ENCODE measurements at places on chromosomes 16 and 17.

- DNase-seq, result no peak
Observed at GRCh38 chr16:85040685-85041084, 13.1 kb downstream of the KIAA0513 start.

DNA sequence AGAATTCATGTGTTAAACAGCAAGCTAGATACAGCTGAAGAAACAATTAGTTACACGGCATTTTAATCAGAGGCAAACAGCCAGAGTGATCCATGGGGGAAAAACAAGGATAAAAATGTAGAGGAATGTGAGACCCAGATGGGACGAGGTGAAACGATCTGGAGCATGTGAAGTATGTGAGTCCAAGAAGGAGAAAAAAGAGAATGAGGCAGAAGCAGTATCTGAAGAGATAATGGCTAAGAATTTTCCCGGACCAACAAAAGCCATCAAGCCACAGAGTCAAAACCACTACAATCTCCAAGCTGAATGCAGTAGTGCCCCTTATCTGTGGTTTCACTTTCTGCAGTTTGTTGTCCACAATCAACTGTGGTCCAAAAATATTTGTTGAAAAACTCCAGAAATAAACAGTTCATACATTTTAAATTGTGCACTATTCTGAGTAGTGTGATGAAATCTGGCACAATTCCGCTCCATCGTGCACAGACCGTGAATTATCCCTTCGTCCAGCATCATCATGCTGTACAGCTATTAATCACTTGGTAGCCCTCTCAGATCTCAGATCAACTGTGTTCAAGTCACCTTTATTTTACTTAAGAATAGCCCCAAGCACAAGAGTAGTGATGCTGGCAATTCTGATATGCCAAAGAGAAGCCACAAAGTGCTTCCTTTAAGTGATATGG lies 18.8 kb downstream of the MYH10 start:
- no peak for DNase-seq

DNA sequence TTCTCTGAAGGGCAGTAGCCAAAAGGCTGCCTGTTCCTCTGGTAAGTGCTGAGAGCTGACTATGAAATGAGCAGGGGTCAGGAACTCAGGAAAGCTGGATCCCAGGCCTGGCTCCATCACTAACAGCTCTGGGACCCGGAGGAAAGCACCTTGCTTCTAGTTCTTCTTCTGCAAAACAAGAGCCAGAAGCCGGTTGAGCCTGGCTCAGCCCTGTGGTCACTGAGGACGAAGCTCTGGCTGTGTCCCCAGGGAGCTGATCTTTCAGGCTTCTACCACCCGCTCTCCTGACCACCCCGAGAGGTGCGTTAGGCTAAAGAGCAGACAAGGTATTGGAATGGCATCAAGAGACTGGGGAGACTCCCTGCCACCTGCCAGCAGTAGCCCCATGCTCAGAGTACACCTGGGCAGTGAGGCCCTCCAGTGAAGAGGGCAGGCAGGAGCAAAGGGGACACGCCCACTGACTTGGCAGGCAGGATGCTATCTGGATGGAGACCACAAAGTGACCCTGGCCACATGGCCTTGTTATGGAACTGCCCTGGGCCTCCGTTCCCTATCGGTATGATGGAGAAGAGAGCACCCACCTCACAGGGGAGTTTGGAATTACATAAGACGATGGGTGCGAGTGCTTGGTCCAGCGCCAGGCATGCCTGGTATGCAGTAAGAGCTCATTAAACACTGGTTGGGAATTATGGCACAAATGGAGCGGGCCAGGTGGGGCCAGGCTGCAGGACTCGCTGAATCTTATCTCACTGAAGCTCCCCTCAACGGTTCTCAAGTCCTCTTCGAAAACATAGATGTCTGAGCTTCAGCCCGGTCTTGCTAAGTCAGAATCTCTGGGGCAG lies 61.4 kb downstream of the COG7 start:
- no peak for DNase-seq

- no peak for DNase-seq
Observed at GRCh38 chr16:2691491-2692248, 9.3 kb downstream of the KCTD5 start.

DNA sequence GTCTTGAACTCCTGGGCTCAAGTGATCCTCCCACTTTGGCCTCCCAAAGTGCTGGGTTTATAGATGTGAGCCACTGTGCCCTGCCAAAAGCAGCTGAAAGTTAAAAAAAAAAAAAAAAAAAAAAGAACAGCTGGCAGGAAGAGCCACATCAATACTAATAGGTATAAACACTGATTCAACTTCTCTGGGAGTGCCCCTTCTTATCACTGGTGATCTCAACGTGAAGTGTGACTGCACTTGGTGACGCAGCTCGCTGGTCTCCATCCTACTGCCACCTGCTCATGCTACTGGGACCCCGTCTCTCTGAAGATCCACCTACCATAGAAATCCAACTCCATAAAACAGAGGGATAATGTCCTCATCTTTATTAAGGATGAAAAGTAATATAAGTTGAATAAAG lies 40.8 kb downstream of the RNF157 start:
- no peak for DNase-seq

GRCh38 chr16:74651841-74652240 lies 14.8 kb downstream of the RFWD3 start:
- DNase-seq, result no peak

DNA sequence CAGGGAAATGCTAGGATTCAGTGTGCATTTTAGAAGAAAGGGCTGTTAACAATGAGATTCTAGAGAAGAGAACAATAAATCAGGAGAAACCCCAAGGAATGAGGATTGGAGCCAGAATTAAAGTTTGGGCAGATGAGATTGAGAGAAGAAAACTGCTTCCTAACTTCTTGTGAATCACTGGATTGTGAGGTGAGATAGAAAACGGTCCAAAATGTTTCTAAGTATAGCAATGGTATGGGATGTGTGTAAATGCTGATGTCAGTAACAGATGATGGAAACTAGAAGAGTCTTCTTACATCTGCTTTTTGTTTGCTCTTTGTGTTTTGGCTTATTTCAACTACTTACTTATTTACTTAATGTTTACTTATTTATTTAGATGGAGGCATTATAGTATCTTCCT lies 123.0 kb downstream of the KCNJ2 start:
- no peak for DNase-seq

DNA sequence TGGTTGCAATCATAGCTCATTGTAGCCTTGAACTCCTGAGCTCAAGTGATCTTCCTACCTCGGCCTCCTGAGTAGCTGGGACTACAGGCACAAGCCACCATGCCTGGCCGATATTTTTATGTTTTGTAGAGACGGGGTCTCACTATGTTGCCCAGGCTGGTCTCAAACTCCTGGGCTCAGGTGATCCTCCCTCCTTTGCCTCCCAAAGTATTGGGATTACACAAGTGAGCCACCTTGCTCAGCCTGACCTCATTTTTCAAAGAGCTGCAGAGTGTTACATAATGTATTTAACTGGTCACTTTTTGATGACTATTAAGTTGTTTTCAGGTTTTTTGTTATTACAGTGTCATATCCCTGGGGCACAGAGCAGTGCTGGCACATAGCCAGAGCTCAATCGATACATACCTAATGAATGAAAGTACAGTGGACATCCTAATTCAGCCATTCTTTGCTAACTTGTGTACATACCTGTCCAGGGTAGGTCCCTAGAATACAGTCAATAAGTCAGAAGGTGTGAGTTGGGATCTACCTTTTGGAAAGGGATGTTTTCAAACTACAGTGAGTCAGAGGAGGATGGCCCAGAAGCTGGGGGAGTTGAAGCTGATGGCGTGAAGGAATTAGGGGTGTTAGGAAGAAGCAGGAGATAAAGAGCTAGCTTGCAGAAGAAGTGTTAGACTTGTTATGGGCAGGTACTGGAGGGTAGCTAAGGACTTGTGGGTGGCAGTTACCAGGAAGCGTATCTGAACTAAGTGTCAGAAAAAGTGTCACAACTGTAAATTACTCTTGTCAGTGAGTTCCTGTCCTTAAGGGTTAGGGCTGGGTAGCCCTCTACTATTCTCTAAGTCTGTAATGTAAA lies 20.1 kb upstream of the CYLD start:
- DNase-seq, result no peak

DNA sequence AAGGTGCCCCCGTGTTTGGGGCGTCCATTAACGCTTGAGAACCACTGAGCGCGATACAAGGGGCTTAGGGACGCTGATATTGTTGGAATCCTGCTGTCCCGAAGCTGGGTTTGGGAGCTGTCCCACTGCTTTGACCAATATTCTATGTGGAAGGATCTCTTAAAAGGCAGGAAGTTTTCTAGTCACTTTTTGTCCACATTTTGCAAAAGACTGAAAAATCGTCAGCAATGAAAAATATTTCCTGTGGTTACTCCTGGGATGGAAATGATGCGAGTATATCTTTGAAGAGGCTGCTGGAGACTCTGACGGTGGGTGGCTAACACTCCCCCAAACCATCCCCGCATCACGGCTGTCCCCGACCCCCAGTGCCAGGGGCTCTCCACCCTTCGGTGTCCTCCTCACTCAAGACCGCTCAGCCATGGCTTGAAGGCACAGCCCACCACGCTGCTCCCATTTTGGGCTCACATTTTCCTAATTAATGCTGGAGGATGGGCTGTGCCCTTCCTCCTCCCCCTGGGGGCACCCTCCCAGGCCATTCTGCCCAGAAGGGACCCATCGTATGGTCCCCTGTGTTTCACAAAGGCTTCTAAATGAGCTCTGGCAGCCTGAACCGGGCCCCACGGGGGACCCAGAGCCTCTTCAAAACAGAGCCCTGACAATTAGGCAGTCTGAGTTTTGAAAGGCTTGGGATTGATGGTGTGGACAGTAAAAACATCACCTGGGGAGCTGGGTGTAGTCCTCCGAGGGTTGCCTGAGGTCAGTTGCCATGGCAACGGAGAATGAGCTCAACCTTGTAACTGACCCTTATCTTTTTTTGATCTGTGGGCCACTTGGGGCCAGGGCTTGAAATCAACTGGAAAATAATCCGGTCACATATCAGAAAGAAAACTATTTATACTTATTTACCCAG lies 158.6 kb downstream of the C16orf78 start:
- DNase-seq, result no peak

- DNase-seq, result no peak
Observed at GRCh38 chr16:5526826-5527225, 429.2 kb upstream of the EEF2KMT start.

DNA sequence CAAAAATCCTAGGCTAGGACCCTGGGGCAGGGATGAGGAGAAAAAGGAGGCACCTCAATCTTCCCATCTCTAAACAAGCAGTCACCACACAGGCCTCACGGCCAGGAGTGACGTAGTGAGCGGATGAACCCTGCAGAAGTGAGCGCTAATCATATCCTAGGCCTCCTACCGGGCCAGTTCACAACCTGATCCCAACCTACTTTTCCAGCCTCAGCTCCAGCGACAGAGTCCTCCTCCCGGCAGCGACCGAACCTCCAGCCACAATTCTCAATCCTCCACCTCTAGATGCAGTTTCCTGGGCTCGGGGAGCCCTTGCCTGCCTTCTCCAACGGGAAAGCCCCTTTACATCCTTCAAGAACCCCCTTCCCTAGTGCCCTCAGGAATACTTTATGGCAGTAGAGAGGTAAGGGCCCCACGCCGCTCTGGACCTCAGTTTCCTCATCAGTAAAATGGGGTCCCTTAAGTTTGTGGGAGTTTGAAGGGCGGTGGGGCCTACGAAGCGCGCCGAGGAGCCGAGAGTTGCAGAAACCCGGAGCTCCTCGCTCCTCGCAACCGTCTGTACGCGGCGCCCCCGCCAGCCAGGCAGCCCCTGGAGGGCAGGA lies 1.4 kb downstream of the ZNF668 start:
- no peak for DNase-seq

GRCh38 chr16:53829186-53829747 lies 125.3 kb downstream of the FTO start:
- DNase-seq, result peak; percentile 29

GRCh38 chr16:27967169-27967568 lies 96.3 kb downstream of the GSG1L start:
- no peak for DNase-seq

DNA sequence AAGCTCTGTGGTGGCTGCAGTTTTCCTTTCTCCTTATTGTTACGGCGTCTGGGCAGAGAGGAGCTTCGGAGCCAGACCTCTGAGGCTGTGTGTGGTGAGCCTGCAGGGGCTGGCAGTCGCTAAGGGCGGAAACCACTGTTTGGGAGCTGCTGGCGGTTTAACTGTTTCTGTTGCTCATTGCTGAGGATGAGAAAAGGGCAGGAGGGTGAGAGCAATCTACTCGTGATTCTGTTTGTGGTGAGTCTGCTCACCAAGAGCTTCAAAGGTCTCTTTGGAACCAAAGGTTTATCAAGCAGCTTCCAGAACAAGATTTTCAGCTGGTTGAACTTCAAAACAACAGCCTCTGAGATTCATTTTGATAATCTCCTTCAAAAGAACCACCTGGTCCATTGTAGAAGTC lies 143.9 kb downstream of the ANKFN1 start:
- no peak for DNase-seq

- no peak for DNase-seq
Observed at GRCh38 chr17:72056727-72057290, 64.0 kb upstream of the SOX9 start.

DNA sequence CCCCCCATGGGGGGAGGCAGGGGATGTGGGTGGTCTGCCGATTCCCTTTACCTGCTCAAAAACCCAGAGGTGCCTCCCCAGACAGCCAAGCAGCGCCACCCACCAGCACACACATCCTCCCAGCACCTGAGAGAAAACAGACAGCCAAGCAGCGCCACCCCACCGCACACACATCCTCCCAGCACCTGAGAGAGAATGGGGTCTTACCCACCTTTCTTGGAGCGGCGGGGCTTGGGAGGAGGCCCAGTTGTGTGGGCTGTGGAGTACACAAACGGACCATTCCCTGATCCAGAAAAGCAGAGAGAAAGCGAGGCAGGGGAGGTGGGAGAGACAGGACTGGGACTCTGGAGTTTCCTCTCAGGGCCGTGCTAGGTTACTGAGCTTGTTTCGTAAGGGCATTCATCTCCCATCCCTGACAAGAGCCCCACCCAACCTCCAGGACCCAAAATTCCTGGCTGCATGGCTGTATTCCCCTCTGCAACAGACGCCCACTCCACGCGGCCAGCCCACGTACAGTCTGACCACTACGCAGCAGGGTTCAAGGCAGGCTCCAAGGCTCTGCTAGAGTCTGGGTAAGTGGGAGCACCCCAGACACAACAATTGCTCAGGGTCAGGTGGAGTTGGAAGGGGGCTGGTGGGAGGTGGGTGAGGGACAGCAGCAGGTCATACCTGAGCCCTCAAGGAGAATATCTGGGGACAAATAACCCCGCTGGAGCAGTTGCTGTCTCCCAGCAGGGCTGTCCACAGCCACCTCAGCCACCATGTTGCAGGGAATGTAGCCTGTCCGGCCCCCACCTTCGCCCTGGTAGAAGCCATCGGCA lies 22.3 kb downstream of the TSPOAP1 start:
- no peak for DNase-seq

- no peak for DNase-seq
Observed at GRCh38 chr16:25106567-25107465, 4.7 kb upstream of the LCMT1 start.

GRCh38 chr16:73285436-73286201 lies 237.7 kb upstream of the ZFHX3 start:
- no peak for DNase-seq

- DNase-seq, result no peak
Observed at GRCh38 chr16:16100631-16101030, 122.7 kb downstream of the ABCC6 start.
